ENCODE measurements at places on chromosomes 2 and 18.

DNA sequence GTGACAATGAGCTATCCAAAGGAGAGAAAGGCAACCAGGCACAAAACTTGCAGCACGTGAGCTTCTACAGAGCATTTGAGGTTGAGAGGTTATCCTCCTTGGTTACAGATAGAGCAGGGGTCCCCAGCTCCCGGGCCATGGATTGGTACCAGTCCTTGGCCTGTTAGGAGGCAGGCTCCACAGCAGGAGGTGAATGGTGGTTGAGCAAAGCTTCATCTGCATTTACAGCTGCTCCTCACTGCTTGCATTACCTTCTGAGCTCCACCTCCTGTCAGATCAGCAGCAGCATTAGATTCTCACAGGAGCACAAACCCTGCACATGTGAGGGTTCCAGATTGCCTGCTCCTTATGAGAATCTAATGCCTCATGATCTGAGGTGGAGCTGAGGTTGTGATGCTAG lies 57.8 kb upstream of the ST8SIA3 start:
- no peak for DNase-seq

GRCh38 chr2:86787736-86788135 lies 3.0 kb downstream of the CD8A start:
- DNase-seq = no peak

DNA sequence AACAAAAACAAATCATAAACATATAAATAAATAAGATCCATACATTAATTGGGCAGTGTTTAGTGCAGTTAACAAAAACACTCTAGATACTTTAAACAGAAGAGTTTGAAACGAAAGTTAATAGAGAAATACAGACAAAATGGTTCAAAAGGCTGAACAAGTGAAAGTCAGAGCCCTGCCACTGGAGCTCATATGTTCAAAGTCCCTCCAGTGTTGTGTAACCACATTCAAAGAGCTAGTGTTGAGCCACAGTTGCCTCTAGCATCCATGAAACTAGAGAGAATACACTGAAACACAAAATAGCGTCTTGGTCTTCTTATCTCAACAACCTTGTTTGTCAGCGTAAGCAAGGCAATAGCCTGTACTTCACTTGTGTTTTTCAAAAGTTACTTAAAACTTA lies 1309.8 kb upstream of the NRXN1 start:
- no peak for DNase-seq

- DNase-seq = no peak
Observed at GRCh38 chr2:237055386-237056100, 30.1 kb upstream of the COPS8 start.

- no peak for DNase-seq
Observed at GRCh38 chr18:79786786-79787526, 10.8 kb upstream of the KCNG2 start.

GRCh38 chr18:10660179-10660884 lies 134.5 kb downstream of the NAPG start:
- DNase-seq = no peak

GRCh38 chr2:207071820-207072219 lies 93.9 kb downstream of the KLF7 start:
- DNase-seq = no peak

GRCh38 chr2:234973008-234973407 lies 21.2 kb downstream of the SH3BP4 start:
- no peak for DNase-seq

- DNase-seq = no peak
Observed at GRCh38 chr2:141468761-141469160, 662.1 kb downstream of the LRP1B start.

GRCh38 chr2:186925514-186925913 lies 76.5 kb upstream of the ZSWIM2 start:
- no peak for DNase-seq

DNA sequence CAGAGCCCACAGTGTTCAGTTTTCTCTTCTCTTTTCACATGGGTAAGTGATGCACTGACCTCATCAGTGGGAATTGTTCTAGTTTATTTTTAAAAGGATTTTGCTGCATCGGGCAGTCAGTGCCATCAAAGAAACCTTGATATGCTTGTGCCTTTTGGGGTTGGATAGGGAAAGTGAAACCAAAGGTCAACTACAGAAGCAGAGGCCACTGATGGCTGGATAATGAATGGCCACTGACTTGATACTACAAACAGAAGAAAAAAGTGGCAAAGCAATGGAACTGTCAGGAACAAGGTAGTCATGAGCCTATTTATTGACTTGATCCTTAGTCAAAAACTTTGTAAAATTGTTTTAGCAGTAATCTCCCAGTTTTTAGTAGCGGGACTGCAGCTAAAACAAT lies 636.3 kb upstream of the ZEB2 start:
- DNase-seq = no peak

DNA sequence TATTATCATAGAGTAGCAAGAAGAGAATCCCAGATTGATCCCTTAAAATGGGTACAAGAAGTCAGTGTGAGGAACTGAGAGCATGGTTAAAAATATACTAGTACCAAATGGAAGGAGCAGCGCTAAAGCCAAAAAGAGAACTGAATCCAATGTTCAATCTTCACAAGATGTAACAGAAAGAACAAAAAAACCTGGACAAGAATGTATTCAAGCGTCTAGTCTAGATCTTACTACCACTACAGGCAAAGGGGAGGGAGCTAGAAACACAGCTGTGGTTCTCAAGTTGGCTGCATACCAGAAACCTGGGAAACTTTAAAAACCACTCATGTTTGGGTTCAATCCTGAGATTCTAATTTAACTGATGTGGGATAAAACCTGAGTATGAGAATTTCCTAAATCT lies 57.5 kb downstream of the PIAS2 start:
- DNase-seq = no peak

DNA sequence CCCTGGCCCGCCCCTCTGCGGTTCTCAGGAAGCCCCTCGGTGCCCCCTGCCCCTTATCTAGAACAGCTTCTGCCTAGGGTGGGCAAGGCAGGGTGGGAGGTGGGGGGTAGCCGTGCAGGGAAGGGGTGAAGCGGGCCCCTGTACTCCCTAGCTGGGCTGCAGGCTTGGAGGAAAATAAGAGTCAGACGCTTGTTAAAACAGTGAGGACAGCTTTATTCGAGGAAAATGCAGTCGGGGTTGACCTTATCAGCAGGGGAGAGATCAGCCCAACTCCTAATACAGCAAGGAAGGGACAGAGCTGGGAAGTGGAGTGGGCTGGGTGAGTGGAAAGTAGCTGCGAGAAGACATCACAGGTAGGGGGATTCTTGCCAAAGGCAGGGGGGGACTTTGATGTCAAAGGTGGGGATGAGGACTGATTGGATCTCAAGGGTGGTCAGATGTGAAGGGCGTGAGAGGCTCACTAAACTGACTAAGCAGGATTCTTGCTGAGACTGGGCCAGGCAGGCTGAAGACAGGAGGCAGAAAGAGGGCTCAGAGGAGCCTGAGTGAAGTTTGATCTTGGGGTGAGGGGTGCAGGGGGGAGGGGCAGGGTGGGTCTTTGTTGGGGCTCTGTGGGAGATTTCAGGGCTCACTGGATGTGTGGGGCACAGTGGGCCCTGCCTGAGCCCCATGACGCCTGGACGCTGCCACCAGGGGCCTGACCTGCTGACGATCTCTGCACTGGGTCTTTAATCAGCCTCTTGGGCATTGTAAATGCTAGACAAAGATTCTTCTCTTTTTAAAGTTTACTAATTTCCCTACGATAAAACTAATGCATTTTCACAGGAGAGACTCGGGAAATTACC lies 29.9 kb downstream of the HPCAL1 start:
- DNase-seq = no peak

GRCh38 chr2:113291191-113291590 lies 12.5 kb upstream of the PAX8 start:
- no peak for DNase-seq

DNA sequence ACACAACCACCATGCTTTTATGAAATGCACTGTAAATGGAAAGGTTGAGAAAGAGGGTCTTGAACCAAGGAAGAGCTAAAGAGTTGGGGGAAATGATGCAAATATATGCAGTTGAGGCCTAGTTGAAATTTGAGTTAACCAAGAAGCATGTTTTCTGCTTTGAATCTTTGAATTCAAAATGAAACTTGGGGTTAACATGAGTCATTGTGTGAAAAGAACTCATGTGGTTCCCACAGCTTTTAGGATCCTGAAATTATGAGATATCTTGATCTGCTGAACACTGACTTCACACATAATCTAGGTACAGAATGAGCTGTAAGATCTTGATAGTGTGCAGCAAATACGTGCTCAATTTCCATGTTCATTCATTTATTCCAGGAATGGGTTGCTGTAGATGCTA lies 422.9 kb upstream of the TRIB2 start:
- no peak for DNase-seq

DNA sequence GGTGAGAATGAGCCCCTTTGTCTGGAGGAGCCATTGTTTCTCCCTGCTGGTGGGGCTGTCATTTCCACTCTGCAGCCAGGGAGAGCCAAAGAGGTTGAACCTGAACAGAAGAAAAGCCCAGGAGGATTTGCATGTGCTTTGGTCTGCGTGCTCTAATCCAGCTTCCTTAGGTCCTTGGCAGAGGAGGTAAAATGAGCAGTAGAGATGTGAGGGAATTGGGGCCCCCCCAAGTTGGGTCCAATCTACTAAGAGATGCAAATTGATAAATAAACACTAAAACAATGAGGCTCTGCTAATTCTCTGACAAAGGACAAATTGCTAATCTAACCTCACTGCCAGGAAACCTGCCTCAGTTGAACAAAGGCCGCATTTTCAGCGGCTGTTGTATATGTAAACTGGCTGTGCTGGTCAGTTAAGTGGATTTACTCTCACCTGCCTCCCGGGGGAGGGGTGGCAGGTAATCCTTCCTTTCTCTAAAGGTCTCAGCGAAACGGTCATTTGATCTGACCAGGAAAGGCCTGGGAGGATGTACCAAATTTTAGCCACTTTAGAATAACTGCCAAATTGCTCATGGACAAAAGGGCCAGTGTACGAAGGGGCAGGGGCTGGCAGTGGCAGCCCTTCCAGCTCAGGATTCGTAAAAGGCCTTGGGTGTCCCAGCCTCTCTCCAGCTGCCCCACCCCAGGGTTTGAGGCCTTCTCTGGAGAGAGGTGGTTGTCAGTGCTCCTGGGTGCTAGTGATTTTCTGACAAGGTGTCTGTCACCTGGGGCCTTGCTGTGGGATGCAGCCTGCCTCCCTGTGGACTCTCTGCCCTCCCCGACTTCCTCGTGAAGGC lies 193.6 kb downstream of the MIB1 start:
- DNase-seq = no peak

DNA sequence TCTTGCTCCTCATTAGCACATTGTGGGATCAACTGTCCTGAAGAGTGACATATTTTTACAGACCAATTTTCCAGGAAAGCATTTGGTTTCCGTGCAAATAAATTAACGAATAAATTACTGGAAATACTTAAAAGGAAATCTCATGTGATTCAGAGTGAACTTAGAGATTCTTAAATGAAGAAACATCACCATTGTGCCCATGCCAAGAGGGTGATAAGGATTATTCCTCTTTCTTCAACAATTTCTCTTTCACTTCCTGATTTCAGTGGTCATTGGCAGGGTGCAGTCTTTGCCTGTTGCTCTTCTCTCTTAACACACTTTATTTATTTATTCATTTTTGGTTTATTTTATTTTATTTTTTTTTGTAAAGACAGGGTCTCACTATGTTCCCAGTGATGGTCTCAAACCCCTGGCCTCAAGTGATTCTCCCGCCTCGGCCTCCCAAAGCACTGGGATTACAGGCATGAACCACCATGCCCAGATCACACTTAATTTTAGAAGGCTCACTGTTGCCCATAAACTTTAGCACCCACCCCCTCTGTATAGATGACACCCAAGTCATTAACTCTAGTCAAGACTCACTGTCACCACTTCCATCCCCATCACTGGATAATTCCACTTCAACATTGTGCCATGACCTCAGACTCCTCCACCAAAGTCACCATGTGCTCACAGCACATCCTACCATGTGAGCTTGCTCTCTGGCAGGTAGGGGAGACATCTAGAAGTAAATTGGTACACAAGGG lies 92.6 kb upstream of the CERS6 start:
- no peak for DNase-seq

DNA sequence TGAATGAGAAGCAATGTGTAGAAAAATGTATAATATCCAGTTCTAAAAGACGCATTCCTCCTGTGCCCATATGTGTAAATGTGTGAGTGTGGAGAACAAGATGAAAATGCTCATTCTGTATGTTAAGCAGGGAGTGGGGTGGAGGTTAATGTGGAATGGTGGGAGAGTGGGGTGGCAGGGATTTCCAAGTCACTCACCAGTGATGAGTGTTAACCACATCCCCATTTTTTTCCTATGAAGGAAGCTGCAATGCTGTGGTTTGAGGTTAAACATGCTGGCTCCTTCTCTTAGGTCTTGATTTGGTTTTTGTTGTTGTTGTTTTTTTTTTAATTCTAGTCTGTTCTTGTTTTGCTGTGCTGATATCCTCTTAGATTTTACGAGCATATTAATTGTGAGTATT lies 169.4 kb downstream of the NEDD4L start:
- DNase-seq = no peak

GRCh38 chr2:107473150-107473549 lies 353.5 kb upstream of the RGPD4 start:
- no peak for DNase-seq

DNA sequence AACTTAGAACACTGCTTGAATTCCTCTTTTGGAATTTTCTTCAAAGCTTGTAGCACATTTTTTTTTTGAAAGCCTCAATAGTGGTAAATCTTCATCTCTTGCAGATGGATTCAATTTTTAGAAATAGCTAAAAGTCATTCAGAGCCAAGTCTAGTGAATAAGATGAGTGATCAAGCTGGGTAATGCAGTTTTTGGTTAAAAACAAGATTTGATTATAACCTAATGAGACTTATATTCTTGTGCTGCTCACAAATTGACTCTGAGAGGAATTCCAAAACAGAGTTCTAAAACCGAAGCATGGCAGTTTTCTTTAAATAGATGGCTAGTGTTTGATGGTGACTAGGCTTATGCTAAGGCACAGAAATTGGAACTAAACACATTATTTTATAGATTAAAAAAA lies 2072.6 kb upstream of the CELF4 start:
- DNase-seq = no peak
